ENCODE measurements at places on chromosomes 2 and 18. TPM values are rescaled to one million over a fixed set of nuclear protein-coding genes. Genes with fewer than 3 reads are reported as not detected.

- H3K4me3 ChIP-seq, result no peak overlapping the region
- H3K27ac ChIP-seq, result no peak overlapping the region
- H3K27me3 ChIP-seq, result no peaks in the 10 kb centered on the region
- no peak for DNase-seq
- peaks cover 8% of the 10 kb centered on the region for H3K4me1 ChIP-seq
- no peaks in the 10 kb centered on the region for H3K36me3 ChIP-seq
These were observed 314.8 kb downstream of the MBD2 start for GRCh38 chr18:53909668-53910067.

- no peaks in the 10 kb centered on the region for H3K27me3 ChIP-seq
- H3K4me1 ChIP-seq, result peaks cover 18% of the 10 kb centered on the region
- H3K36me3 ChIP-seq, result no peaks in the 10 kb centered on the region
- DNase-seq, result no peak
These were observed 185.2 kb upstream of the EPC2 start for GRCh38 chr2:148459377-148459778.

DNA sequence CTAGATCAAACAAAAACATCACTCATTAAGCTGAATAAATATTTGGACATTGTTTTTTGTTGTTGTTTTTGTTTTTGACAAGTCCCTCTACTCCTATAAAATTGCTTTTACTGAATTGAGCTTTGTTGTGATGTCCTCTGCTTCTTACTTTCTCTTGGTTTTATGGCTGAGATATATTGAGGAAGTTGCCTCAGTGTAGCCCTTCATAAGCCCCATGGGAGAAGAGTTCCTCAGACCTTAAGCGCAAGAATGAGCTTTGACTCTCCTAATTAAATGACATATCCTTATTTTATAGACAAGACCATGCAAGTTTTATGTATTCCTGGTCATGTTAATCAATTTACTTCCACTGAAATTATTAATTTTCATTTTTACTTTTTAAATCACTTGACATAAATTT is 54.9 kb downstream of the CERKL start:
- H3K4me3 ChIP-seq, result no peak overlapping the region
- no peak for DNase-seq
- H3K27me3 ChIP-seq, result no peaks in the 10 kb centered on the region
- no peaks in the 10 kb centered on the region for H3K36me3 ChIP-seq
- no peaks in the 10 kb centered on the region for H3K4me1 ChIP-seq

The ARHGAP15 gene
- 5.9 TPM for total RNA-seq

The ERBB4 gene
- 1.5 TPM for total RNA-seq

The GPR39 gene
- total RNA-seq, result 1.4 TPM

- no peak for DNase-seq
- peaks cover 16% of the 10 kb centered on the region for H3K4me1 ChIP-seq
- H3K27ac ChIP-seq, result no peak overlapping the region
- peaks cover 31% of the 10 kb centered on the region for H3K27me3 ChIP-seq
- H3K4me3 ChIP-seq, result no peak overlapping the region
- no peaks in the 10 kb centered on the region for H3K36me3 ChIP-seq
These were observed 3.2 kb downstream of the NMUR1 start for GRCh38 chr2:231527091-231527395.

The PLA2R1 gene
- total RNA-seq, result 0.45 TPM

The GREB1L gene
- total RNA-seq, result 251 TPM

GRCh38 chr2:21282515-21282898 is 158.7 kb downstream of the TDRD15 start:
- H3K27ac ChIP-seq, result no peak overlapping the region
- DNase-seq, result no peak
- no peak overlapping the region for H3K4me3 ChIP-seq

GRCh38 chr2:195642679-195643068 is 14.4 kb upstream of the SLC39A10 start:
- no peak overlapping the region for H3K27ac ChIP-seq
- no peaks in the 10 kb centered on the region for H3K27me3 ChIP-seq
- H3K4me3 ChIP-seq, result no peak overlapping the region
- H3K4me1 ChIP-seq, result peaks cover 5% of the 10 kb centered on the region
- DNase-seq, result no peak
- no peaks in the 10 kb centered on the region for H3K36me3 ChIP-seq

The RAMP1 gene
- total RNA-seq, result not detected

The MSTN gene
- not detected for total RNA-seq

GRCh38 chr2:202036601-202037037 is 3.0 kb downstream of the FZD7 start:
- H3K4me1 ChIP-seq, result peaks cover 37% of the 10 kb centered on the region
- DNase-seq, result peak; percentile 91
- peak overlapping the region; percentile 93 for H3K4me3 ChIP-seq
- no peaks in the 10 kb centered on the region for H3K36me3 ChIP-seq

GRCh38 chr2:101328474-101329007 is 20.0 kb upstream of the RNF149 start:
- H3K36me3 ChIP-seq, result no peaks in the 10 kb centered on the region
- H3K4me3 ChIP-seq, result no peak overlapping the region
- no peak overlapping the region for H3K27ac ChIP-seq
- no peaks in the 10 kb centered on the region for H3K27me3 ChIP-seq
- H3K4me1 ChIP-seq, result peaks cover 20% of the 10 kb centered on the region
- no peak for DNase-seq

DNA sequence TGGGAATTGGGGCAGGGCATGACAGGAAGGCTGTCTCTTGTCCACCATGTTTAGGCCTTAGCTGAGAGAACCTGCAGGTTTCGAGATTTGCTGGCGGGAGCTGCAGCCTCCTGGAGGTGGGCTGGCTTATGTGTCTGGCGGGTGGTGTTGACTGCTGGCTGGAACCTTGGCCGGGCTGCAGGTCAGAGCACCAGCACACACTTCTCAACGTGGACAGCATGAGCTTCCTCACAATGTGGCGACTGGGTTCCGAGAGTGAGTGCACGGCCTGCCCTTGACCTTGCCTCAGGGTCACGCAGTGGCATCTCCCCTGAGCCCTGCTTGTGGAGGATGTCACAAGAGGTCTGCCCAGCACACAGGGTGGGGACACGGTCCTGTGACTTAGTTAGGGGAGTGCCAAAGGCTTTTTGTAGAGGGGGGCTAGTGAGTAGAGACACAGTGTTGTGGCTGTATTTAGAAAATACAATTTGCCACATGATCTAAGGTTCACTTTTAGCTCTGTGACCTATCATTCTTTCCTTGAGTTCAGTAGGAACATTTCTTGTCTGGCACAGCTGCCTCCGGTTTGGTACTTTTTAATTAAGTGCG is 134.8 kb downstream of the SEPTIN10 start:
- H3K4me3 ChIP-seq, result no peak overlapping the region
- H3K27me3 ChIP-seq, result no peaks in the 10 kb centered on the region
- DNase-seq, result no peak
- H3K27ac ChIP-seq, result no peak overlapping the region

All from neural progenitor cell (in vitro differentiated cells).